Vagina (tissue), 2 donors: ENCODE measurements at places on chromosomes 1 and 21. TPM values are rescaled to one million over a fixed set of nuclear protein-coding genes. Genes with fewer than 3 reads are reported as not detected.

DNA sequence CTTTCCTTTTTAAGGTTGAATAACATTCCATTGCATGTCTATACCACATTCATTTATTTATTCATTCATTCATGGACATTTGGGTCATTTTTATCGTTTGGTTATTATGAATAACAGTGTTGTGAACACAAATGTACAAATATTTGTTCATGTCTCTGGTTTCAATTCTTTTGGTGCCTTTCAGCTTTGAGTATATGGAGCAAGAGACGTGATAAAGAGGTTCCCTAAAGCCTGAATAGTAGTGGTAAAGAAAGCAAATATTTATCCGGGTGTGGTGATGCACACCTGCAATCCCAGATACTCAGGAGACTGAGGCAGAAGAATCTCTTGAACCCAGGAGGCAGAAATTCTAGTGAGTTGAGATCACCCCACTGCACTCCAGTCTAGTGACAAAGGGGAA, 5.3 kb upstream of the RLF start:
- no peaks in the 10 kb centered on the region for H3K27me3 ChIP-seq
- no peak for DNase-seq
- H3K36me3 ChIP-seq, result no peaks in the 10 kb centered on the region
- peaks cover 6% of the 10 kb centered on the region for H3K4me1 ChIP-seq
- no peak overlapping the region for H3K4me3 ChIP-seq

DNA sequence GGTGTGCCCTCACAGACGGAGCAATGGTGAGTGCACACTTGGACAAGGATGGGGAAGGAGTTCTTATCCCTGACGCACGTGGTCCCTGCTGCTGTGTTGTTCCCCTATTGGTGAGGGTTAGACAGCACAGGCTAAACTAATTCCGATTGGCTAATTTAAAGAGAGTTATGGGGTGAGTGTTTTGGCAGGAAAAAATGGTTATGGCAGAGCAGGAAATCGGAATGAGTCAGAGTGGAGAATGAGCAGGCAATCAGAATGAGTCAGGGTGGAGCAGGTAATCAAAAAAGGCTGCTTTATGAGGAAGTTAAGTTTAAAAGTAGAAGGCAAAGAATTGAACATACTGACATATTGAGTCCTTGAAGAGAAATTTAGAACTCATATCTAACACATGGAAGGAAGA, 100.5 kb downstream of the NGF start:
- H3K4me3 ChIP-seq, result no peak overlapping the region
- no peaks in the 10 kb centered on the region for H3K27me3 ChIP-seq
- H3K4me1 ChIP-seq, result no peaks in the 10 kb centered on the region

- peak overlapping the region; percentile 93 for H3K27ac ChIP-seq
- no peak overlapping the region for H3K4me3 ChIP-seq
- DNase-seq, result no peak
- peaks cover 31% of the 10 kb centered on the region for H3K4me1 ChIP-seq
- H3K36me3 ChIP-seq, result no peaks in the 10 kb centered on the region
Measured at GRCh38 chr1:27099587-27100334, 55.2 kb downstream of the SLC9A1 start.

GRCh38 chr1:112532064-112532463, 23.3 kb downstream of the WNT2B start:
- no peak overlapping the region for H3K4me3 ChIP-seq
- no peak overlapping the region for H3K27ac ChIP-seq
- no peak for DNase-seq
- no peaks in the 10 kb centered on the region for H3K36me3 ChIP-seq
- no peaks in the 10 kb centered on the region for H3K27me3 ChIP-seq

GRCh38 chr1:42845866-42846256, 552 bp upstream of the ZNF691 start:
- H3K36me3 ChIP-seq, result no peaks in the 10 kb centered on the region
- DNase-seq, result no peak
- H3K27me3 ChIP-seq, result no peaks in the 10 kb centered on the region
- H3K27ac ChIP-seq, result peak overlapping the region; percentile 71
- peaks cover 25% of the 10 kb centered on the region for H3K4me1 ChIP-seq

- no peaks in the 10 kb centered on the region for H3K36me3 ChIP-seq
- no peaks in the 10 kb centered on the region for H3K27me3 ChIP-seq
- peak overlapping the region; percentile 79 for H3K4me3 ChIP-seq
- H3K27ac ChIP-seq, result peak overlapping the region; percentile 89
Measured at GRCh38 chr1:166876540-166876838, 425 bp upstream of the TADA1 start.

DNA sequence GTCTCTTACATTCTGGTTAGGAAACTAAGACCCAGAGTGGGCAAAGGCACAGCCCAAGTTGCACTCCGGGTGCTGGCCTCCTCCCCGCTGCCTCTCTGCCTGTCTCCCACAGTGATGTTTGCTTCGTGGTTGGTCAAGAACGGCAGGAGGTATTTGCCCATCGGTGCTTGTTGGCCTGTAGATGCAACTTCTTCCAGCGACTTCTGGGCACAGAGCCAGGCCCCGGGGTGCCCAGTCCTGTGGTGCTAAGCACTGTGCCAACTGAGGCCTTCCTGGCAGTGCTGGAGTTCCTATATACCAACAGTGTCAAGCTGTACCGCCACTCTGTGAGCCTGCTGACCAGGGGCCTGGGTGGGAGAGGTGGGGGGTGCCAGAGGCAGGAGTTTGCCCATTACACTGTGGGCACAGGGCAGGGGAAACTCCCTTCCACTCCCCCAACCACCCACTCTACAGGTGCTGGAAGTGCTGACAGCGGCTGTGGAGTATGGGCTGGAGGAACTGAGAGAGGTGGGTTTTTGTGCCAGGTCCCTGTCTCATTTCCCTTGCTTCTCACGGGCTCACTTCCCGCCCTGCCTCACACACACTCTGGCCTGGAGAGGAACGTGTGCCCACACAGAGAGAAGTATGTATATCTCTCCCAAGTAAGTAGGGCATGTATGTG, 1.9 kb downstream of the BTBD19 start:
- H3K4me1 ChIP-seq, result peaks cover 93% of the 10 kb centered on the region
- H3K36me3 ChIP-seq, result no peaks in the 10 kb centered on the region
- no peaks in the 10 kb centered on the region for H3K27me3 ChIP-seq
- peak overlapping the region; percentile 100 for H3K27ac ChIP-seq
- peak overlapping the region; percentile 36 for H3K4me3 ChIP-seq

DNA sequence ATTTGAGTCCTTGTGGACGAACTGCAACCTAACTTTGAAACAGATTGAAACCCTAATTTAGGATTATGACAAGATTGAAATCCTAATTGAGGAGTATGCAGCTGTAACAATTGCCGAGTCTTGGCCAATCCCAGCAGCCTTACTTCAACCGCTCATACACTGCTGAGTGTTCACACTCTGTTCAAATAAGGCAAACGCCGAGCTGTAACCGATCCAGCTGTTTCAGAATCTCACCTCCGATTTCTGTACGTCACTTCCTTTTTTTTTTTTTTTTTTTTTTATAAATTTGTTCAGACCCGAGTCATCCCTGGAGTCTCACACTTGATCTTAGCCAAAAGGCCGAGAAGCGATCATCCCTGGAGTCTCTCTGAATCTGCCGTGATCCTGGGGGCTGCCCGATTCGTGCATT, 22.3 kb upstream of the ATP5PO start:
- H3K4me3 ChIP-seq, result no peak overlapping the region
- peak overlapping the region; percentile 56 for H3K27ac ChIP-seq
- H3K4me1 ChIP-seq, result peaks cover 6% of the 10 kb centered on the region
- no peaks in the 10 kb centered on the region for H3K36me3 ChIP-seq
- DNase-seq, result no peak
- H3K27me3 ChIP-seq, result no peaks in the 10 kb centered on the region

GRCh38 chr1:4328402-4329071, 325.9 kb upstream of the AJAP1 start:
- H3K27me3 ChIP-seq, result no peaks in the 10 kb centered on the region
- no peaks in the 10 kb centered on the region for H3K36me3 ChIP-seq
- H3K4me3 ChIP-seq, result no peak overlapping the region

Gene DCDC2B
- total RNA-seq, result not detected

Gene ADGRL4
- total RNA-seq, result 17.7 TPM

Gene FCRL4
- total RNA-seq, result not detected

Gene FCRL6
- total RNA-seq, result not detected
